Mammary microvascular endothelial cell (primary cell): ENCODE measurements at places on chromosomes 5 and 9. TPM values are rescaled to one million over a fixed set of nuclear protein-coding genes. Genes with fewer than 3 reads are reported as not detected.

The CYLC2 gene
- not detected in 2 replicates for total RNA-seq

The INSL4 gene
- total RNA-seq = not detected in 2 replicates

The GFI1B gene
- not detected in 2 replicates for total RNA-seq

The TAF11L13 gene
- not detected in 2 replicates for total RNA-seq

The IRX2 gene
- 0.07 TPM in 1 of 2 replicates, not detected in the other for total RNA-seq

The FOXD4L3 gene
- total RNA-seq = not detected in 2 replicates

The RNF14 gene
- 49.3 and 67.2 TPM in 2 replicates for total RNA-seq

The LSM11 gene
- 4.4 and 4.6 TPM in 2 replicates for total RNA-seq

The PKD2L2 gene
- total RNA-seq = not detected in 2 replicates

The CAVIN4 gene
- 0.94 and 1.2 TPM in 2 replicates for total RNA-seq

The NSA2 gene
- 94.1 and 101 TPM in 2 replicates for total RNA-seq

The SV2C gene
- total RNA-seq = not detected in 2 replicates

The KLF4 gene
- total RNA-seq = 2.2 and 2.6 TPM in 2 replicates

The OBP2B gene
- total RNA-seq = not detected in 2 replicates

The FGFR4 gene
- total RNA-seq = 1.7 and 2.3 TPM in 2 replicates
